Heart right ventricle (tissue), 16 donors: ENCODE measurements at places on chromosomes 5 and 9. TPM values are rescaled to one million over a fixed set of nuclear protein-coding genes. Genes with fewer than 3 reads are reported as not detected.

OLFML2A gene
- total RNA-seq: 31.4 TPM

ENHO gene
- total RNA-seq: 0.38 TPM

RLN2 gene
- total RNA-seq: 1.1 TPM

ANKRD31 gene
- 0.18 TPM for total RNA-seq

SKP2 gene
- 5.3 TPM for total RNA-seq

ENTREP1 gene
- total RNA-seq: 24.3 TPM
